ENCODE measurements at places on chromosomes 16 and 17. TPM values are rescaled to one million over a fixed set of nuclear protein-coding genes. Genes with fewer than 3 reads are reported as not detected.
A peak's percentile ranks its signal among the peaks of the same experiment; 100 is the strongest.

Gene MMP15
- total RNA-seq, result 5.4 TPM

Gene HOXB5
- 5.9 TPM for total RNA-seq

Gene SLC16A6
- 0.51 TPM for total RNA-seq

Gene KRT17
- 5.5 TPM for total RNA-seq

Gene LGALS9B
- not detected for total RNA-seq

Gene MVD
- total RNA-seq, result 26.6 TPM

Gene SHISA6
- total RNA-seq, result 0.13 TPM

DNA sequence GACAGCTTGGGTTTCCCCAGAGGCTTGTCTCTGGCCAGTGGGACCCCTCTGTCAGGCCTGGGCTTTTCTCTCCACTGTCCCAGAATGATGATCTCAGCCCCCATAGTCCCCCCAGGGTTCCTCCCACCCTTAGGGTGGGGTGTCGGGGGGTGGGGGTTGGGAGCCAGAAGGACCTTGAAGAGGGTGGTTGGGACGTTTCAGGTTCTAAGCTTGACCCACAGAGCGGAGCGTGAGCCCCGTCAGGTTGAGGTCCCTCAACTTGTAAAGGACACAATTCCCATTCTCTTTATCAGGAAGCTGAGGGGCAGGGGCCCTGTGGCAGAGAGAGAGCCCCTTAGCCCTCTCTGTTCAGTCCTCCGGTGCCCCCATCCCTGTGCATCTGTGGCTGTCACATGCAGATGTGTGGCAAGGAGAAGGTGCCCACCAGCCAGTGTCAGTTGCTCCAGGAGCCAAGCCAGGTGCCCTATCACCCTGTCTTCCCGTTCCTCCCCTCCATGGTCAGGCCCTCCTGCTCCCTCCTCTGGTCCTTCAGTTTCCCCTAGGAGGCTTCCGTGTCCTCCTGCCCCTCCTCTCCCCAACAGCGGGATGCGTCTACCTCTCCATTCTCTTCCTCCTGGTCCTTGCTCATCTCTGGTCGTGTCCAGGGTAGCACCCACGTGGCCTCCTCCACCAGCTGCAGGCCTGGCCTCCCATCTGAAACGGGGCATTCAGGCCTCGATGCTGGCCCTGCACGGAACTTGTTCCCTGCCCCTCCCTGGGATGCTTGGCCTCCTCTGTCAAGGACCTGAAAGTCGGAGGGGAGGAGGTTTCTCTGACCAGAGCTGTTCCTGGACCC is 1.5 kb upstream of the NTN3 start:
- H3K27me3 ChIP-seq, result no peaks in the 10 kb centered on the region
- no peak overlapping the region for H3K4me3 ChIP-seq
- H3K27ac ChIP-seq, result no peak overlapping the region
- H3K36me3 ChIP-seq, result no peaks in the 10 kb centered on the region
- H3K4me1 ChIP-seq, result no peaks in the 10 kb centered on the region
- no peak for DNase-seq

GRCh38 chr16:49663081-49664065 is 192.5 kb downstream of the ZNF423 start:
- no peaks in the 10 kb centered on the region for H3K27me3 ChIP-seq
- peak overlapping the region; percentile 48 for H3K27ac ChIP-seq
- no peaks in the 10 kb centered on the region for H3K36me3 ChIP-seq
- DNase-seq, result peak; percentile 62

- no peak overlapping the region for H3K4me3 ChIP-seq
- no peaks in the 10 kb centered on the region for H3K4me1 ChIP-seq
- H3K36me3 ChIP-seq, result no peaks in the 10 kb centered on the region
- DNase-seq, result no peak
- no peaks in the 10 kb centered on the region for H3K27me3 ChIP-seq
- no peak overlapping the region for H3K27ac ChIP-seq
Measured at GRCh38 chr17:39683295-39683939, 4.4 kb downstream of the PGAP3 start.

DNA sequence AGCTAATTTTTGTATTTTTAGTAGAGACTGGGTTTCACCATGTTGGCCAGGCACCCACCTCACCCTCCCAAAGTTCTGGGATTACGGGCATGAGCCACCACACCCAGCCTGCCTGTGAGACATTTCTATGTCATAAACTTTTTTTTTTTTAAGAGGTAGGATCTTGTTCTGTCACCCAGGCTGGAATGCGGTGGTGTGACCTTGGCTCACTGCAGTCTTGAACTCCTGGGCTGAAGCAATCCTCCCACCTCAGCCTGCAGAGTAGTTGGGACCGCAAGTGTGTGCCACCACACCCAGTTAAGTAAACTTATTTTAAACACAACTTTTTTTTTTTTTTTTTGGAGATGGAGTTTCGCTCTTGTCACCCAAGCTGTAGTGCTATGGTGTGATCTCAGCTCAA is 47.2 kb downstream of the SCNN1G start:
- no peak overlapping the region for H3K27ac ChIP-seq
- no peak for DNase-seq
- no peaks in the 10 kb centered on the region for H3K27me3 ChIP-seq
- H3K4me3 ChIP-seq, result no peak overlapping the region
- H3K36me3 ChIP-seq, result no peaks in the 10 kb centered on the region
- H3K4me1 ChIP-seq, result no peaks in the 10 kb centered on the region

DNA sequence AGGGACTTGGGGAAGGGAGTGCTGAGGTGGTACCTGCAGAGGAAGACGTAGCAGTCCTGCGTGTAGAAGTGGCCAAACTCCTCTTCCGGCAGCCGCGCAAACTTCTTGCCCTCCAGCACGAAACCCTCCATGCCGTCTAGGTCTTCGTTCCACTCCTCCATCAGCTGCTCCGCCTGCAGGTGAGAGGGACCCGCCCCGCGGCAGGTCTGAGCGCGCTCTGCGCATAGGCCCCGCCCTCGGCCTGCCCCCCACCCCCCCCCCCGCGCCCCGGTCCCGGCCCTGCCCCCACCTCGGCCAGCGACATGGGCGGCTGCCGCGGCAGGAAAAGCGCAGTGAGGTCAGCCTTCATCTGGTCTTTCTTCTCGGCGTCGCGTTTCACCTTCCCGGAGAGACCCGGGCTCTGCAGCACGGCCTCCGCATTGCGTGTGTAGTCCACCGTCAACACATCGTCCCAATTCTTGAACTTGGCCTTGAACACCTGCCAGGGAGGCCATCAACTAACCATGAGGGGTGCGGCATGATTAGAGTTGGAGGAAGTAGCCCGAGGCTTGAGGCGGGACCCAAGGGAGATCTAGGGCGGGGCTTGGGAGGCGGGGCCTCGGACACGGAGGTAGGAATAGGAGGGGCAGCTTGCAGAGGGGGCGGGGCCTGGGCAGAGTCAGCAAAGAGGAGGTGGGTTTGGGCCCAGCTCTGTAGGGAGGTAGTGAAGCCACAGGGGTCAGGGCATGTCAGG is 11.5 kb downstream of the FLII start:
- H3K4me1 ChIP-seq, result no peaks in the 10 kb centered on the region
- H3K4me3 ChIP-seq, result no peak overlapping the region
- DNase-seq, result no peak
- H3K27me3 ChIP-seq, result no peaks in the 10 kb centered on the region

GRCh38 chr16:77805398-77805797 is 17.0 kb downstream of the VAT1L start:
- H3K27me3 ChIP-seq, result no peaks in the 10 kb centered on the region
- H3K4me1 ChIP-seq, result no peaks in the 10 kb centered on the region
- no peak overlapping the region for H3K27ac ChIP-seq
- no peaks in the 10 kb centered on the region for H3K36me3 ChIP-seq
- no peak overlapping the region for H3K4me3 ChIP-seq

GRCh38 chr16:1028524-1029258 is 43.9 kb upstream of the SSTR5 start:
- H3K4me3 ChIP-seq, result no peak overlapping the region
- no peak for DNase-seq

DNA sequence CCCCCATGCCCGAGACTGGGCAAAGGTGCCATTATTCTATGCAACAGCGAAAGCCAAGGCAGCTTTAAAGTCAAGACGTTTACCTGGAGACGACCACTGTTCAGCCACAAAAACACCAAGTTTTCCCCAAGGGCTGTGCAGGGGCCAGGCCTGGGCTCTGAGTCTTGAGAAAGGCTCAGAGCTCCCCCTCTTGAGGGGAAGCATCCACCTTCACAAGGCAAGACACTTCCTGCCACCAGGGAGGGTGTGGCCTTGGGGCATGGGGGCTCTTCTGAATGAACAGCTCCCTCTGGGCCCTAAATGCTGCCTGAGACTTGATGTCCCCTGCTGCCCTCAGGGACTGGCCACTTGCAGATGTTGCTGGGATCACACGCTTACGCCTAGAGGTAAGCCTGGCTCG is 26.5 kb downstream of the PDIA2 start:
- no peaks in the 10 kb centered on the region for H3K4me1 ChIP-seq
- DNase-seq, result no peak
- no peak overlapping the region for H3K27ac ChIP-seq
- no peak overlapping the region for H3K4me3 ChIP-seq

DNA sequence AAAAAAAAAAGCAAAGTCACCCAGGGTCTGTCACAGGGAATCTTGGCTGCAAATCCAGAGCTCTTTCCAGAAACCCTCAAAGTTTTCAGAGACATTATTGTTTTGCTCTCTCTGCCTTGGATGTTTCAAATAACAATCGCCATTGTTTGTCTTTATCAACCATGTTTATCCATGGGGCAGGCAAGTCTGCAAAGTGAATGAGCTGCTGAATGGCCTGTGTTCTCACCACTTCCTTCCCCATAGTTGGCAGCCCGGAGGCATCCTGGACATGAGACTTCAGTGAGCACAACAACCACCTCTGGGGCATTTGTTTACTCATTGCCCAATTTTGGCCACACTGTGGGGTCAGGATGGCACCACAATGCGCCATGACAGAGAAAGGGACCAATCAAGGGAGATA is 53.1 kb upstream of the USP7 start:
- H3K4me3 ChIP-seq, result no peak overlapping the region
- no peaks in the 10 kb centered on the region for H3K36me3 ChIP-seq
- DNase-seq, result no peak
- no peak overlapping the region for H3K27ac ChIP-seq

- H3K4me3 ChIP-seq, result no peak overlapping the region
- no peaks in the 10 kb centered on the region for H3K27me3 ChIP-seq
- DNase-seq, result no peak
- no peaks in the 10 kb centered on the region for H3K36me3 ChIP-seq
- no peaks in the 10 kb centered on the region for H3K4me1 ChIP-seq
Measured at GRCh38 chr17:28585851-28586250, 9.2 kb upstream of the ALDOC start.

DNA sequence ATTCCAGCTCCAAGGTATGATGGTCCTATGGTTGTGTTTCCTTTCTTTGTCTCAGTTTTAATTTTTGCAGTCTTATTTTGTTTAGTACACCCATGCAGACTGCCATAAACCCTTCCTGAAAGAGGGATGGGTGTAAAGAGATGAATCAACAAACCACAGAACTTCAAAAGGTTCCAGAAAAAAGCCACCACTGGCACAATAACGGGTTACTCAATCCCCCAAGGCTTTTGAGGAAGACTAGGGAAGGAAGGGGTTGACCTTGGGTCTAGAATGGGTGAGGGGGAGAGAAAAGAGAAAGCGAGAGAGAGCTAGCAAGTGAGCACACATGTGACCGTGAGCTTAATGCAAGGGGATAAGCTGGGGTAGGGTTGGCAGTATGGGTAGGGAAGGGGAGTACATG is 168.1 kb downstream of the XYLT1 start:
- no peak overlapping the region for H3K4me3 ChIP-seq
- H3K27me3 ChIP-seq, result no peaks in the 10 kb centered on the region
- no peak for DNase-seq
- H3K4me1 ChIP-seq, result no peaks in the 10 kb centered on the region
- no peaks in the 10 kb centered on the region for H3K36me3 ChIP-seq

DNA sequence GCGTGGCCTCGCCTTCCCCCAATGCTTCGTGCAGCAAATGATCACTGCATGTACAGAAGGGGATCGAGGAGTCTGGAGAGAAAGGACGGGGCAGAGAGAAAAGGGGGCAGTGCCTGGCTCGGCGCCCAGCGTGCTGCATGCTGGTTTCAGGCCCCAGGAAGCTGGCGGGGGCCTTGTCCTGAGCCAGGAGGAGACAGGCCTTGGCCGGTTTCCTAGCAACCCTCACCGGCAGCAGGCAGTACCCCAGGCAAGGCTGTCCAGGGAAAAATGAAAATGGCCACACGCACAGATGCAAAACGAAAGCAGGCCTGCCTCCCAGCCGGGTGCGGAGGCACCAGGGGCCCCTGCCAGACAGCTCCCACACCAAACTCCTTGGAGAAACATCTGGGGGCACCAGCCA is 126.3 kb downstream of the ZFHX3 start:
- H3K4me3 ChIP-seq, result no peak overlapping the region
- H3K27me3 ChIP-seq, result no peaks in the 10 kb centered on the region
- peak; percentile 83 for DNase-seq
- no peaks in the 10 kb centered on the region for H3K36me3 ChIP-seq
- no peak overlapping the region for H3K27ac ChIP-seq
- no peaks in the 10 kb centered on the region for H3K4me1 ChIP-seq

DNA sequence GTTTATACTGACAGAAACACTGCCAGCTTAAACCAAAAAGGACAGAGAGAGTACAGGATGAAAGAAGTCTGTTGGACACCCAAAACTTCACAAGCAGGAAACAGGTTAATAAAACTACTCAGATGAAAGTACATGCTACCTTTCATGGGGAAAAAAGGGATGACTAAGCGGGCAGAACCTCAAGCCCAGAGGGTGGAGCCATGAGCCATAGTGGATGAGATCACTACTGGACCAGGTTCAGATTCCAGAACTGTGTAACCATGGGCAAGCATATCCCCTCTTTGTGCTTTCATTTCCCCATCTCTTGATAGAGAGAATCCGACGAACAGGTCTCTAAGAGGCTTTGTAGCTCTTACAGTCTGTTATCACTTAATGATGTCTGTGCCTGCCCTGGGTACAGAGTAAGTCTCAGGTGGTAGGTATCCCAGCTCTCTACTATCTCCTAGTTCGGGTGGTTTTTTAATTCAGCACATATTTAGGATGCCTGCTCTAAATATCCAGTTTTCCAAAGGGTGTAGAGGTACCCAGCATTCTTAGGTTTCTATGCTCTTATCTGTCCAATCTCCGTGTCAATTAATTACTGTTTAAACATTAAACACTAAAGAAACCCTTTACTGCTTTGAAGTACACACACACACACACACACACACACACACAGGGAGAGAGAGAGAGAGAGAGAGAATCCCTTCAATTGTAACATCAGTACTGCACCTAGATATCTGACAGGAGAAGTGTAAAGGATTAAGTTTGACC is 206.7 kb downstream of the ZNF423 start:
- H3K27ac ChIP-seq, result no peak overlapping the region
- no peaks in the 10 kb centered on the region for H3K4me1 ChIP-seq
- DNase-seq, result peak; percentile 15
- H3K36me3 ChIP-seq, result no peaks in the 10 kb centered on the region
